Activated CD4-positive, alpha-beta T cell treated with anti-CD3 and anti-CD28 coated beads for 48 hours (primary cell): ENCODE measurements at places on chromosomes 13 and 19.
A peak's percentile ranks its signal among the peaks of the same experiment; 100 is the strongest.

GRCh38 chr19:1265615-1266128, 3.5 kb upstream of the CIRBP start:
- DNase-seq = peak; percentile 58

DNA sequence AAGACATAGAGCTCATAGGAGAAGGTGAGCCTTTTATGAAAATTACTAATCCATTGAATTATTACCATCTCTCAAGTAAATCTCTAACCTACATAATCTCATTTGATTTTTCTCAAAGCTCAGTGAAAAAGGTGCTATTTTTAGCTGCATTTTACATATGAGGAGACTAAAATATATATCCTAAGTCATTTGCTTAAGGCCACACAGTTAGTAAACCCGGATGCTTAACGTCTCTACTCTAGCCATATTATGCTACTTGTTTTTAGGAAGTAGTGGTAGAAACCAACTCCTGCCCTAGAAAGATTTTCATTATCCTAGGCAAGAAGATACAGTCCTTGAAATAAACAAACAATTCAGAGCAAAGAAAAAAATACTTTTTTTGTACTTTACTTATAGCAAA, 108.9 kb downstream of the RBM26 start:
- DNase-seq = no peak

GRCh38 chr13:70829748-70830147, 721.5 kb upstream of the KLHL1 start:
- DNase-seq = no peak

- DNase-seq = no peak
These were observed at the start of gene DIRAS1 for GRCh38 chr19:2720777-2721569. TSS of gene DIRAS1 (minus strand) at chr19:2721372. CDS start at chr19:2717806, 3,566 bp downstream.

GRCh38 chr13:80550971-80551441, 210.1 kb upstream of the SPRY2 start:
- no peak for DNase-seq

GRCh38 chr13:110015253-110015652, 228.9 kb upstream of the IRS2 start:
- no peak for DNase-seq

- DNase-seq = no peak
These were observed 5.3 kb upstream of the KANK2 start for GRCh38 chr19:11202488-11203193.

GRCh38 chr19:46654621-46655152, 6.3 kb downstream of the DACT3 start:
- no peak for DNase-seq

GRCh38 chr13:30429721-30430694, 7.7 kb downstream of the UBE2L5 start:
- peak; percentile 50 for DNase-seq

- no peak for DNase-seq
These were observed 669.2 kb downstream of the DIAPH3 start for GRCh38 chr13:59494560-59494970.

GRCh38 chr13:99075268-99076191, 97.7 kb upstream of the DOCK9 start:
- no peak for DNase-seq

- peak; percentile 55 for DNase-seq
These were observed 605 bp downstream of the CAPNS1 start for GRCh38 chr19:36140304-36141038.

DNA sequence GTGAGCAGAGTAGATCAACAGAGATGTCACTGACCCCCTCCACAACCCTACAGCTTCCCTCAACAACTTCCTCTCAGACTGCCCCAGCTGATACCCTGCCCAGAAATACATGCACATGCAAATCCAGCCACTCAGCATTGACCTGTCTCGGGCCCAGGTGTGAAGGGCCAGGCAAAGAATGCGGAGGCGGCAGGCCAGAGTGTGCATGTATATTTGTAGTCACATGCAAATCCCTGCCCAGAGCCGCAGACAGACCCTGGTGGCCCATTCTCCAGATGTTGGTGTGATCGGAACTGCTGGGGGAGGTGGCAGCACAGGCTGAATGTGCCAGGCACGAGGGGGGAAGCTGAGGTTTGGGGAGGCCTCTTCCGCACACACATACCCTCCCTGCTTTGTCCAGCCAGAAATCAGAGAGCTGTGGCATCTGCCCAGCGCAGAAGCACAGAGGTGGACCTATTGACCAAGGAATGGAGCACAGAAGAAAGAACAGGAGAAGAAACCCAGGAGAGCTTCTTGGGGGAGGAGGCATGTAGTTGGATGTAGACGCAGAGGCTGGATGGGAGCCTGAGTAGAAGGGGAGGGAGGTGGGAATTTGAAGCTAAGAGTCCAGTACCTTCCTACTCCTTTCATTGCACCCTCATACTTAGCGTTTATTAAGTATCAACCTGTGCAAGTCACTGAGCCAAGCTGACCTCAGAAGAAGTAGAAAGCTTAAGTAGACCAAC, 14.4 kb downstream of the MEF2B start:
- DNase-seq = no peak

DNA sequence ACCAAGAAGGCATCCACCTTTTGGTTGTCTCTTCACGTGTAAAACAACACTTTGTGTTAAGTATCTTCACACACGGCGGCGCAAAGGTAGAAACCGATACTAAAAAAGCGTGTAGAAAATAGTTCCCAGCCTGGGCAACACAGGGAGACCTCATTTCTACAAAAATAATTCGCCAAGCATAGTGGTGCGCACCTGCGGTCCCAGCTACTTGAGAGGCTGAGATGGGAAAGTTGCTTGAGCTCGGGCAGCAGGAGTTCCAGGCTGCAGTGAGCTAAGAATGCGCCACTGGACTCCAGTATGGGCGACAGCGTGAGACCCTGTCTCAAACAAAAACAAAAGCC, 573 bp upstream of the ERCC5 start:
- no peak for DNase-seq

DNA sequence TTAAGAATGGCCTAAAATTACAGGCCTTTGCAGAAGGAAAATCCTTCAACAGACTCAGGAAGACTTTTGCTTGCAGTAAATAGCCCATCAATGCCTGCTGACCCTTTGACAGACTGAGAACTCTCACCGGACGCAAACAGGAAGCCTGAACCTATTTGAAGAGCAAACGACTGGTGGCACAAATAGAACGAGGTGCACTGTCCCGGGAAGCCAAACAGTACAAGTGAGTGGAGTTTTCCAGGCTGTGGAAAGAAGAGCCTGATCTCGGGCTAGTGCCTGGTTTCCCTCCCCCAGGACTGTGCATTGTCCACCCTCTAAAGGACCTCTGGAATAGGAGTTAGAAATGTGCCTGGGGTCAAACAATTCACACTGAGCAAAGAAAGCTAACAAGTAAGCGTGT, 165.5 kb downstream of the FGF14 start:
- no peak for DNase-seq

- DNase-seq = no peak
These were observed 444.9 kb downstream of the PCDH20 start for GRCh38 chr13:60970736-60971135.

DNA sequence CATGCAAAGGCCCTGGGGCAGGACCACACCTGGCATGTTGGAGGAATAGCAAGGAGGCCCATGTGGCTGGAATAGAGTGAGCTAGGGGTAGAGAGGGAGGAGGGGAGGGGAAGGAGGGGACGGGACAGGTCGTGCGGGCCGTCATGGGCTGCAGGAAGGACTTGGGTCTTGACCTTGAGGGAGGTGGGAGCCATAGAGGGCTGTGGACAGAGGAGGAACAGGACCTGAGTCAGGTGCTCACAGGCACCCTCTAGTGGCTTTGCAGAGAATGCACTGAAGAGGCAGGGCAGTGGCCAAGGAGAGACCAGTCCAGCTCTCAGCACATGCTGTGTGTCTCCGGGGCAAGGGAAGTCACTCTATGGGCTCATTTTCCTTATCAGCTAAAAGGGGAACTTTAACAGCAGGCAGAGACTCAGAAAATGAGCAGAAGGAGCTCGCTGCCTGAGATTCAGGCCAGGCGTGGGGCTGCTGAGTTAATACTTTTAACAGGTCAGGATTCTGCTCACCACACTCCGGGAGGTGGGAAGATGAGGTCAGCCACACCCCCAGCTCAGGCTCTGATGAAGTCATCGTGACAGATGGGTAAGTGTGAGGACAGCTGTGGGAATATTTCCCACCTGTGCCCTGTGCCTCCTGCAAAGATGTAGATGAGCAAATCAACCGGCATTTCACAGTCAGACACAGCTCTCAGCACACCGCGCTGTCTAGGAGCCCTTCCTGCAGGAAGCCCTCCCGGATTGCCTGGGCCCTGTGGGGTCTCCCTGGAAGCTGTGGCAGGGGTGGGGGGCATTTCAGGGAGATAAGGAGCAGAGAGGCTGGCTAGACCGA, 6.0 kb upstream of the TNFAIP8L1 start:
- DNase-seq = peak; percentile 66

DNA sequence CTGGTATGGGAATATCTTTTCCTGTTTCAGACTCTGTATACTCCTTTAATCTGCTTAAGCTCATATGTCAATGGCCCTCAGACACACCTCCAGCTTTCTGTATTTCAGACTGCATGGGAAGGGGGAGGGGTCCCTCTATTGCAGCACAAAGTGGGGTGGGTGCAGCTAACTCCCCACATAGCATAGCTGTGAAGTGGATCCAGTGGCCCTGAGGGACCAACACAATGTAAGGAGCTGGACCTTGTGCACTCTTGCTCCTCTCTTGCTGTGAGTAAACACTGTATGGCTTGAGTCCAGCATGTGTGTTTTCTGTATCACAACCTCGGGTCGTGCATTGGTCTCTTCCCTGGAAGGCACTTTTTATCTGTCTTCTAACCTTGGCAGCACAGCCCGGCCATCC, 669.9 kb downstream of the PCDH9 start:
- DNase-seq = no peak

- DNase-seq = peak; percentile 32
These were observed 7.1 kb downstream of the ARID3A start for GRCh38 chr19:932648-933552.

DNA sequence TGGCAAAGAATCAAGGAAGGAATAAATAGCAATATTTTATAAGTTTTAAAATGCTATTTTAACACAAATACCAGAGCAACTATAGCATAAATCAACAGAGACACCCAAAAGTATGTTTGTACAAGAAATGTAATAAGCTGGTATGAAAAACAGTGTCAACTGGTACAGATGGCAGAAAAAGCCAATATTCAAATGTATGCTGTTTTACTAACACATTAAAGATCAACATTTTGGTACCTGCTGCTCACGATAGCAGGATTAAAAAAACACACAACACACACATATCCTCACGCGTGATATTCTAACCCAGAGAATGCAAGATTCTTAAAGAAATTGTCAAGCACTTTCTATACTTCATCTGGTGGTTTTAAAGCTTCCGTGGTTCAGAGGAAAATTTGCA, 48.1 kb upstream of the C19orf12 start:
- no peak for DNase-seq

DNA sequence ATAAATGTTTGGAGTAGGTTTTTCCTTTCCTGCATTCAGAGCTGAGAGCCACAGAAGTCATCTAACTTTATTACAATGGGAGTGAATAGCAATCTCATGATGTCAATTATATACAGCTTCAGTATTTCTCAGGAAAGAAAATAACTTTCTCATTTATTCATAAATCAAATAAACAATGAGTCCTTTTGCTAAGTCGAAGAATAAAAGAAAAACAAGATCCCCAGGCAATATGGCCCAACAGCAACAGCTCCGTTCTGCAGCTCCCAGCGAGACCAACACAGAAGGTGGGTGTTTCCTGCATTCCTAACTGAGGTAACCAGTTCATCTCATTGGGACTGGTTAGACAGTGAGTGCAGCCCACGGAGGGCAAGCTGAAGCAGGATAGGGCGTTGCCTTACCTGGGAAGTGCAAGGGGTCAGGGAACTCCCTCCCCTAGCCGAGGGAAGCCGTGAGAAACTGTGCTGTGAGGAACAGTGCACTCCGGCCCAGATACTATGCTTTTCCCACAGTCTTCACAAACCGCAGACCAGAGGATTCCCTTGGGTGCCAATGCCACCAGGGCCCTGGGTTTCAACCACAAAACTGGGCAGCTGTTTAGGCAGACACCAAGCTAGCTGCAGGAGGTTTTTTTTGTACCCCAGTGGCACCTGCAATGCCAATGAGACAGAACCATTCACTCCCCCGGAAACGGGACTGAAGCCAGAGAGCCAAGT, 128.2 kb downstream of the SLITRK1 start:
- DNase-seq = no peak

GRCh38 chr19:36032251-36033104, at the start of gene CLIP3:
TSS of gene CLIP3 (minus strand) at chr19:36032873. CDS start at chr19:36032357, 516 bp downstream.
- DNase-seq = peak; percentile 57

- DNase-seq = no peak
These were observed 1838.2 kb upstream of the PRR20A start for GRCh38 chr13:55302568-55302967.

DNA sequence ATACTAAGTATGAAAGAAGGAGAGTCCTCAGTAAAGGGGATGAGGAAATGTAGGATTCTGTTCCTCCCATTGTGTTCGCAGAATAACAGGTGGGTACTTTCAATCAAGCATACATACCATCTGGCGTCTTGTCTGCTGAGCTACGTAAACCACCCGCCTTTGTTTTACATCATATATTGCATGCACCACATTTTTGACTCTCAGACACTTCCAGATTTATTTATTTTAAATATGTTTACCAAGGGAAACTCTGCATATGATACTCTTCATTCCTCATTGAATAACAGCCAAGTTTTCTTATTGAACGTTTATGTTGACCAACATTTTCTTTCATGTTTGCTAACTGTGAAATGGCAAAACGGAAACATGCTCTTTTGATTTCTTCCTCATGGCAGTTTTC, 174.1 kb downstream of the FGF14 start:
- DNase-seq = no peak

DNA sequence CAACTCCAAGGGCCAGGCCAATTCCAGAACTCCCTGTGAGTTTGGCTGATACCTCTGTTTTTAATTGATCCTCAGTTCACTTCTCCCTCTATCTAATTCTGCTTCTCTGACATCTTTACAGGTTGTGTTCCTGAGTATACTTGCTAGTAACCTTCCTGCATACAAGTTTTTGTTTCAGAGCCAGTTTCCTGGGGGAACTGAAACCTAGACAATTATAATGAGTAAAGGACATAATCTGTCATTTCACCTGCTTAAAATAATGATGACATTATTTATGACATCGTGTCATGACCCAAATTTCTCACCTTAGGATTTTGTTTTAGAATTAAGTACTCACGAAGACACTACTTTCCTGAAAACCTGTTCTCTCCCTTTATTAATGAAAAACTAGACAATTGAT, 12.5 kb upstream of the MYCBP2 start:
- no peak for DNase-seq

- DNase-seq = no peak
These were observed 45.8 kb downstream of the LRCH1 start for GRCh38 chr13:46598820-46599180.
